ENCODE measurements at places on chromosomes 16 and 17.

- DNase-seq, result no peak
Measured at GRCh38 chr17:80585890-80586845, 41.5 kb downstream of the RPTOR start.

DNA sequence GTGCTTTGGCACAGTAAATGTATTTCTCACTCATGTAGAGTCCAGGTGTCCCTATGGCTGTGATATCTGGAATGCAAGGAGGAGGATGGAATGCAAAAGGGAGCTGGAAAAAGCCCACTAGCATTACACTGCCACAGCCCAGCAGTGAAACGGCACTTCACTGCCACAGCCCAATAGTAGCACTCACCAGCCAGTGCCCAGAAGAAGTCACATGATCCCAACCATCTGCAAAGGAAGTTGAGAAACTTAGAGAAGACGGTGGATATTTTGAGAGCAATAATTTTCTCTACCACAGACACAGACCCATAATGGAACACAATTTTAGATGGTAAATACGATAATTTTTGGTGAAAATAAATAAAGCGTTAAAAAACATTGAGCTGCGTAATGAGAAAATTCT, 51.8 kb downstream of the C16orf82 start:
- DNase-seq, result no peak

GRCh38 chr17:64777415-64778239, 115.5 kb upstream of the SMURF2 start:
- DNase-seq, result no peak

GRCh38 chr17:45946841-45947256, 52.2 kb upstream of the STH start:
- DNase-seq, result no peak

GRCh38 chr16:89184933-89185794, 13.6 kb downstream of the CDH15 start:
- DNase-seq, result no peak

- no peak for DNase-seq
Measured at GRCh38 chr17:9898812-9899211, 6.3 kb downstream of the RCVRN start.

- no peak for DNase-seq
Measured at GRCh38 chr17:50517504-50518383, 9.5 kb downstream of the MYCBPAP start.

DNA sequence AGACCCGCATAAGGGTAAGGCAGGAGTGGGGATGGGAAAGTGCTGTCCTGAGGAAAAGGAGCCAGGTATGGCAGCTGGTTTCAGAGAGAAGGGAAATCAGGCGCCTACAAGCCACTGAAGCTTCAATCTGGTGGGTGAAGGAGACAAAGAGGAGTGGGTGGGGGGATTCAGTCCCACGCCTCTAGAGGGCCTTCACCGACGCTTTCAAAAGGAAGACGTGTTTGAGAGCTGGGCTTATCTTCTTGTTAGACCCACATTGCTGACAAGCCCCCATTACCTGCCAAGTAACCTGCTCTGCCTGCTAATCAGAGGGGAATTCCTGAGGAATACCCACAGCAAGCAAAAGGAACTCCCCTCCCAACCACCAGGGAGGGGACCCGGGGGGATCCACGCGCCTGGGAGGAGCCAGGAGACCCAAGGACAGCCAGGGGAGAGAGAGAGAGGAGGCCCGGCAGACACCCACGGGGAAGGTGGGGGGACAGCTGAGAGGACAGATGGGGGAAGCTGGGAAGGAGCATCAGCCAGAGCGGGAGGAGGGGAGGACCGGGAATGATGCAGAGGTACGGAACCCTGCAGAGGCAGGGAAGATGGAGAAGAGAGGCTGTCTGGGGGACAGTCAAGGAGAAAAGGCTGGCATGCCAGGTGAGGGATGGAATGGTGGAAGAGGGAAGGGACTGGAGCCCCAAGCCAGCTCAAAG, 1.0 kb downstream of the MTMR4 start:
- no peak for DNase-seq

GRCh38 chr16:62832214-62832613, 796.0 kb upstream of the CDH8 start:
- no peak for DNase-seq

DNA sequence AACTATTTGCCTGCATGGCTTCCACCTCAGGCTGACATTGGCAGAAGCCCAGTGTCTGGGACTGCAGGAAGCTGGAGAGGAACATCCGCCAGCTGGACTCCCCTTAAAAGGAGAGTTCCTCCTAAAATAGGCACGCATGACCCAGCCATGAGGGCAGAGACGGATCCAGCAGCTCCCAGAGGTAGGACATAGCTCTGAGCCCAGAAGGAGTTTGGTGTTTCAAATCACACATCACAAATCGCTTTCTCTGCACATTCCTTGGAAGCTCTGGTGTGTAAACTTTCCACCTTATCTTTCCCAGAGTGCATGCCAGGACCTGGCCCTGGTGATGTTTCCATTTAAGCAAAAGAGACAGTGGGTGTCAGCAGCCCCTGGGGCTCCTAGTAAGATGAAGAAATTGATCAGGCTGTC, 231.1 kb upstream of the CDH5 start:
- peak; percentile 12 for DNase-seq

- DNase-seq, result no peak
Measured at GRCh38 chr17:52027081-52027480, 131.4 kb downstream of the CA10 start.

- no peak for DNase-seq
Measured at GRCh38 chr17:28675980-28676379, 14.0 kb downstream of the SUPT6H start.

DNA sequence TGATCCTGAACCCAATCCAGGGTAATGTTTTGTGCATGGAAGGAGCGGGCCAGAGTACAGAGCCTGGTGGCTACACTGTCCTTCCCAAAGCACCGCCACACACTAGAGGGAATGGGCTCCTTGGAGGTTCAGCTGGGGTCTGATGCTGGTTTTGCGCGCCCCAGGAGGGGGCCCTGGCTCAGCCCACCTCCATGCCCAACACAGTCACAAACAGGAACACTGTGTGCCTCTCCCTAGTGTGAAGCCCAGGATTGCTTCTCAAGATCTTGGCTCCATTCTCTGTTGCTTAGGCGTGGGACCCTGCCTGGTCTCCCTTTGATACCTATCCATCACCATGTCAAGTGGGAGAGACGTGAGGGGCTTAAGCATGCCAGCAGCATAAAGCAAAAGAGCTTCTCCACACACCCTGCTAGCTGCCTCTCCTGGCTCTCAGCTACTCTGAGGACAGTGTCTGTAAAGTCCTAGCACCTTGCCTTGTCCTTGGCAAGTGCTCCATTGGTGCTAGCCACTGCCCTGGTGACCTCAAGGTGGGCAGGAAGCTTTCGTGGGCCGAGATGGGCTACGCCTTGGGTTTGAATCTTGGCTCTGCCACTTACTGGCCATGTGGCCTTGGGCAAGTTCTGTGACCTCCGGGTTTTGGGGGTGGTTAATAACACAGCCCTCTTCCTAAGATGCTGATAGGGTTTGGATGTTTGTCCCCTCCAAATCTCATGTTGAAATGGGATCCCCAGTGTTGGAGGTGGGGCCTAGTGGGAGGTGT, 122.2 kb downstream of the C16orf78 start:
- no peak for DNase-seq

GRCh38 chr17:43587647-43588046, 41.5 kb upstream of the ETV4 start:
- DNase-seq, result no peak

DNA sequence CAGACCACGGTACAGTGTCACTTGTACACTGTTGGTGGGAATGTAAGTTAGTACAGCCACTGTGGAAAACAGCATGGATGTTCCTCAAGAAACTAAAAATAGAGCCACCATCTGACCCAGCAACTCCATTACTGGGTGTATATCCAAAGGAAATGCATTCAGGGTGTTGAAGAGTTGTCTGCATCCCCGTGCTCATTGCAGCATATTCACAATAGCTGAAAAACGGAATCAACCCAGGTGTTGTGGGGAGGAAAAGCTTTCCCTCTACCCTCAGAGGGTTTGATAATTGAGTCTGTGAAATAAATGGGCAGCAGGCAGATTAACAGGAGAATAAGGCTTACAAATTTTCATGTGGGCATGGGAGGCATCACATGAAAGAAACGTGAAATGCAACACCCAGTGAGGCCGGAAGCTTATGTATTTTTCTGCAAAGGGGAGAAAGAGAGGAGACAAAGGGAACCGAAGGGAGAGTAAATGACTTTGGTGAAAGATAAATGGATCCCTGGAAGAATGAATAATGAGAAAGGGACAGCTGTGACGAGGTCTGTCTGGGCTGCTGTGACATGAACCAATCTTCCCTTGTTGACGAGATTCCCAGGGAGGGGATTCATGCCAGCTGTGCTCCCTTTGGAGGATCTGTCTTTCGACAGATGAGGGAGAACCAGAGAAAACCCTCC, 106.2 kb downstream of the KCNJ12 start:
- no peak for DNase-seq
